ENCODE measurements at places on chromosomes 2 and 18.

DNA sequence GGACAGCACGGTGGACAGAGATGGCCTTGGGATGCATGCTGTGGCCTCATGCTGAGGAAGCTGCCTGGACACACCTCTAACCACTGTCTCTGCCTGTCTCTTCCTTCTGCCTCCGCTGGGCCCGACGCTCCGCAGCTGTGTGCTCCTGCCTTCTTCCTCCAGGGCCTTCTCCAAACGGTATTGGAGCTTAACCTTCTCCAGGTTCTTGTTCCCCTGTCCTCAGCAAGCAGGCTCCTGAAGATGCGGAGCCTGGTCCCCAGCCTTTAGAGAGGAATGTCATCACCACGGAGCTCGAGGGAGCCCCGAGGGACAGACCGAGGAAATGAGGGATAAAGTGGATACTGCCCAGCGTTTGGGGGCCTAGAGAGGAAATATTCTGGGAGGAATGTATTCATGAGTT lies 155.1 kb downstream of the DYSF start:
- DNase-seq: no peak

DNA sequence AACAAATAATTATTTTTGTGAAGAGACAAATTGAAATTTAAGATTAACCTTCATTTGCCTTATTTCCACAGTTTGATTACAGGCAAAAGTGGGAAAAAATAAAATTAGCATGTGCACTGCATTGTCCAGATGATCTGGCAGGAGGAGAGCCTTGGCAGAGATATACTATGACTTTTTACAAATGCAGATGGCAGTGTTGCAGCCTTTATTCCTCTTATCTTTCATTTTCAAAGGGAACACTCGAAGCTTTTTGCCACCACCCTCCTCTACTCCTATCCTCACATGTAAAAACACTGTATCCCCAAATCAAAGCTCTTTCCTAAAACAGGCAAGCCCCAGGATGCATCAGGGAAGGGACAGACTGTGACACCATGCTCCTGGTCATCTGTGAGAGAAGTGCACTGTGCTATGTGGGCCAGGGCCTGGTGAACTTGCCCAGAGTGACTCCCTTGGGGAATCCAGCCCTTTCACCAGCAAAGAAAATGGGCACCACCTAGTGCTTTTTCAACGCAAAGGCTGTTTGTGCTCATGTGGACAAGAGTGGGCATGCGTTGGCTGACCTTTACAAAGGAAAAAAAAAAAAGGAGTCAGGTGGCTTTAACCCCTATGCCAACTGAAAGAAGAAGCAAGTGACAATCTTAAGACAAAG lies 74.7 kb upstream of the ETAA1 start:
- DNase-seq: no peak

DNA sequence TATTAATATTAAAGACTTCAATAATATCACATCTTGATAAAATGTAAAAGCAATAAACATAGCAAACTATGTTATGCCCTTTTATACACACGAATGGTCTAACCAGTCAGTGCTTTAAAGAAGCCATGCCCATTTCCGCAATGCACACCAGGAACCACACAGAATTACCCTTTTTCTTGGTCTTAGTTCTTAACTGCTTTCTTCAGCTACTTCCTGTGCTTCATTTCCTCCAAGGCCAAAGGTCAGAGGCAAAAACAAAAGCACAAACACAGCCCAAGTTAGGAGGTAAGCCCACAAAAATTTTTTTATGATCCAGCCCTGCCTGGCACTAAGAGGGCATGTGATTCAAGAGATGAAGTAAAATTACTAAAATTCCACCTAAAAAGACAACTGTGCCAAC lies 267.2 kb downstream of the FBXO15 start:
- no peak for DNase-seq

DNA sequence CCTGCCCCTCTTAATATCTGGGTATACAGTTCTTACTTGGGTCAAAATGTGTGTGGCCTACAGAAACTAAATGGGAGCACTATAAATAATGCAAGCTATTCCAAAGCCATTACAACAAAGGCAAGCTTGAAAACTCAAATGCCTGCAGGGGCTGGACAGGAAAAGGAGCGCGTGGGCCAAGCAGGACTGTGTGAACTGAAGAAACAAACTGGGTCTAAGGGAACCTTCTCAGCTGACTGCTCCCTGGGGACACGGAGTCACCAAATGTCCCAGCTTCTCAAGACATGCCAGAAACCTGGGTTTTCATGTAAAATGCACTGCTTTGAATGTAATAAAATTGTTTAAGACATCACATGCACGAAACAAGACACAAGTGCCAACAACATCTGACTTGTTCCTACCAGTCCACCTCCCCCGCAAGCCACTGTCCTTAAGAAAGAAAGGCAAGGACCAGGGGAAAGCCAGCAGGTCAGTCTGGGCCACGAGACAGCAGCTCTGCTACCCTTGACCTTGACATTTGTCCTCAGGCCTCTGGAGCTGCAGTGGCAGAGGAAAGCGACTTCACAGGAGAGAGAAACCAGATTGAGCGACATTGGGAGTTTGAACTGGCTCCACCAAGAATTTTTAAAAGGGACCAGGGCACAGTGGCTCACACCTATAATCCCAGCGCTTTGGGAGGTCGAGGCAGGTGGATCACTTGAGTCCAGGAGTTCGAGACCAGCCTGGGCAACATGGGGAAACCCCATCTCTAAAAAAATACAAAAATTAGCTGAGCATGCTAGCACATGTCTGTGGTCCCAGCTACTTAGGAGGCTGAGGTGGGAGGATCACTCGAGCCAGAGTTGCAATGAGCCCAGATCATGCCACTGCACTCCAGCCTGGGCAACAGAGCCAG lies 89.7 kb upstream of the SH3BP4 start:
- no peak for DNase-seq

DNA sequence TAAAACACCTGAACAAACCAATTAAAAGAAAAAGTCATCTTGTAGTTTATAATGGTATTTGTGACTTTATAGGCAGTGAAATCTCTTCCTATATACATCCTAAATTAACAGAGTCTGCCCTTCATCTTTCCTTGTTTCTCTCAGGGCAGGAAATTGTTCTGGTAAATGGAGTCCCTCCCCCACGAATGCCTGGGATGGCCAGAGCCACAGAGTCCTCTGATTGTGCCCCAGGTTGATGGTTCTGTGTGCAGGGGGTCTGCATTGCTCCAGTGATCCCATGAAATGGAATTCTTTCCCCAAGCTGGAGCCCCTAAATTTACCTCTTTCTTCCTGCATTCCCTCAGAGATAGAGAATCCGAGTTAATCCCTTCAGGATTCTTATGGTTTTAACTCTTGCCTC lies 155.5 kb downstream of the MTX2 start:
- DNase-seq: no peak

DNA sequence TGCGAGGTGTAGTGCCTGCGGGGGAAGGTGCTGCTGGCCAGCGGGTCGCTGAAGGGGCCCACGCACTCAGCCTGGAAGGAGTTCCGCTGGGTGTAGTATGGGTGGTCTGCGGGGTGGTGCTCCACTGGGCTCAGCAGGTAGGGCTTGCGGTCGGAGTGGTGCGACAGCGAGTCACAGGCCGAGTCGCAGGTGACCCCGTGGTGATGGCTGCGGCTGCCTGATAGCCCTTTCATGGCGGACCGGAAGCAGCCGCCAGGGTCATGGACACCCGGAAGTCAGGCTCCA lies 429.8 kb downstream of the TGIF1 start:
- no peak for DNase-seq
